Activated CD4-positive, CD25-positive, alpha-beta regulatory T cell treated with anti-CD3 and anti-CD28 coated beads, Interleukin-2, amount 50 U/mL, for 24 hours (primary cell): ENCODE measurements at places on chromosomes 13 and 19.

DNA sequence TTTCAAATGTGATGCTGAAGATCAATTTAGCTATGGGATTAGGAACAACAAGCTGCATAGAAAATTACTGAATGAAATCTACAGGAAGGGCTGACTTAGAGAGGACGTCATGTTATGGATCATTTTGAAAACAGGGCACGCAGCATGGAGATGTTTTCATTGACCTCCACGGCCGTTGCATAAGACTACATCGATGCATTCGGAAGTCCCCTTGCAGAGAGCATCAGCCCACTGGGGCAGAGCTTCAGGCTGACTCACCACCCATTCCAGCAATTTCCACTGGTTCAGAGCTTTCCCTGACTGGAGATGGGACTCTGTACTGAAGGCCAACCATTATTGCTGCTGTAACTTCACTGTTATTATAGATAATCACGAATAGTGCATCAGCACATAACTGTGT lies 305.3 kb downstream of the IRS2 start:
- no peak for ATAC-seq

- ATAC-seq = peak; percentile 38
These were observed 86.3 kb downstream of the LRCH1 start for GRCh38 chr13:46639033-46639981.

DNA sequence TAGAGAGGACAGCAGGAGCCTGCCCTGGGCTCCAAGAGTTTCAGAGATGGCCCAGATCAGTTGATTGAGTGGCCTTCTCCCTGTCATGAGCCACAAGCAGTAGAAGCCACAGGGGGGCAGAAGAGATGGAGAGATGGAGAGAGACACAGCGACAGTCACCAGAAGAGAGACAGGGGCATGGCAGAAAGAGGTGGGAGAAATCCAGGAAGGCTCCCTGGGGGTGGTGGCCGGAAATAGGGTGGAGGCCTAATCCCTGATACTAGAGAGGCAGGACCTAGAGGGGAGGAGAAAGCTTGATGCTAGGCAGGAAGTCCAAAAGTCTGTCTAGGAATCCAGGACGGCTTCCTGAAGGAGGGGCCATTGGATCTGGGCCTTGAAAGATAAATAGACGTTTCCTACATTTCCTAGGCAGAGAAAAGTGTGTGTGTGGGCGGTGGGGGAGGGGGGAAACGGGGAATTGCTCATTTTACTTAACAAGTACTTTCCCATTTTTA lies 9.6 kb upstream of the TPM4 start:
- ATAC-seq = no peak

GRCh38 chr19:57560049-57560491 lies 407 bp upstream of the ZNF550 start:
- ATAC-seq = no peak

- peak; percentile 88 for ATAC-seq
These were observed 7.3 kb downstream of the IFNL3 start for GRCh38 chr19:39237200-39238184.

- ATAC-seq = no peak
These were observed 196.5 kb downstream of the TEX29 start for GRCh38 chr13:111516712-111517640.

- ATAC-seq = peak; percentile 61
These were observed 5.6 kb downstream of the APC2 start for GRCh38 chr19:1455336-1456120.

DNA sequence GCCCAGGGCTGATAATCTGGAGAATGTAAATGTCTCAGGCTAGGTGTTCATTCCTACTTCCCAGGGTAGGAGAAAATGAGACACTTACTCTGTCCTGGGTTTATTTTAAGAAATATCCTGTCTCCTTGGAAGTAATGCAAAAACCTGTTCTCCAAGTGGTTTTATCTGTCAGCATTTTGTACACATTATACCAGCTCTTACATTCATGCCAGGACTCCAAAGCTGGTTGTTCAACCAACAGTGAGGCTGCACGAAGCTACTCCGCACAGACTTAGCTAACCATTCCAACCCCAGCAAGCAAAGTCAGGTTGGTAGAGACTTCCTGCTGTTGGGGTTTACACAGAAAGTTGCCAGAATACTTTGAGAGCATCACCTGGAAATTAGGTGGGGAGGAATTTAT lies 55.6 kb downstream of the SLC7A1 start:
- ATAC-seq = no peak

DNA sequence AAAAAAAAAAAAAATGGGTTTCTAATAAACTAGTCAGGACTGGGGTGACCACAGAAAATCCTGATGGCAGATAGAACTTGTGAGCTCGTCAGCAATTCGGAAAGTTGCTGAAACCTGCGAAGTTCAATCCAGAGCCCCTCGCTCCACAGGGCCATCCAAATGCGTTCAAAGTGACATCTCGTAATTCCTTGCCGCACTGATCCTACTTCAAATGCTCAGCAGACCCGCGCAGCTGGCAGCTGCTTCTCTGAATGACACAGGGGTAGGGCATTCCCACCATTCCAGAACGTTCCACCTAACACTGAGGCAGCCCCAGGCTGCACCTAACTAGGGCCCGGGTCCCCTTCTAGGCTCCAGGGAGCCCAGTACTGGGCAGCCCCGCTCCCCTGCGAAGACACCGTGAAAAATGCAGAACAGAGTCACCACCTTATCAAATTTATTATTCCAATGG lies 4.8 kb upstream of the DAPK3 start:
- ATAC-seq = no peak

- ATAC-seq = no peak
These were observed 128.8 kb downstream of the ATP11A start for GRCh38 chr13:112818698-112819045.

DNA sequence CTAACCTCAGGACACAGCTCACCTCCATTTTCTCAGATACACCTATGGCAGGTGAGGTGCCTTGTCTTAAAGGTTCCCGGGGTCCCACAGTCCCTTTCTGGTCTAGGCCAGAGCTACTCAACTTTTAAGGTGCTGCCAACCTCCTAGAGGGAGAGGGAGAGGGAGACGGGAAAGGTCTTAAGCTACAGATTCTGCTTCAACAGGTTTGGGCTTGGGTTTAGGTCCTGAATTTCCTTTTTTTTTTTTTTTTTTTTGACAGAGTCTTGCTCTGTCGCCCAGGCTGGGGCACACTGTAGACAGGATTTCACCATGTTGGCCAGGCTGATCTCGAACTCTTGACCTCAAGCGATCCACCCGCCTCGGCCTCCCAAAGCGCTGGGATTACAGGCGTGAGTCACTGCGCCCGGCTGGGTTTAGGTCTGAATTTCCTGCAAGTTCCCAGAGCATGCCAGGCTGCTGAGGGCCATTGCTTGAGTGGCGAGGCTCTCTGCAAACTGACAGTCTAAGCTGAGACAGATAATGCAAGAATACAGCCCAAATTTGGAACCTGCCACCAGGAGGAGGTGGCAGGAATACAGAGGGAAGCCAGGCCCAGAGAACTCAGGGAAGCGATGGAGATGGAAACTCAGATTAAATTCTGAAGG lies 7.8 kb upstream of the SYCN start:
- ATAC-seq = no peak

GRCh38 chr19:16945364-16945714 lies 56.5 kb downstream of the F2RL3 start:
- ATAC-seq = no peak

DNA sequence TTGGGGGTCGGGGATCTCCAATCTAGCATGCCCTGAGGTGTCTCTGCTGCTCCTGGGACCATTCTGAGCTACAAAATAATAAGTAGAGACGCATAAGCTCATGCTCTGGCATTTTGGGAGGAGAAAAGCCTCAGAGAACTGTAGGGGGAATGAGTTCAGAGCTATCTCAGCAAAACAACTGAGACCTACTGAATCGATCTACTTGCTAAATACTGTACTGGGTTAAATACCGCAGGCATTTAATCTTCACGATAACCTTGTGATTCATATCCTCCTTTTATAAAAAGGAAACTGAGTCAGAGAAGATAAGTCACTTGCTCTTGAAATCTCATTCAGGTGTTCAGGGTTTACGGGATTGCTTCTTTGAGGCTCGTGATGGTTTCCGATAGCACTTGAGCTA lies 468.1 kb downstream of the FGF9 start:
- ATAC-seq = peak; percentile 43

DNA sequence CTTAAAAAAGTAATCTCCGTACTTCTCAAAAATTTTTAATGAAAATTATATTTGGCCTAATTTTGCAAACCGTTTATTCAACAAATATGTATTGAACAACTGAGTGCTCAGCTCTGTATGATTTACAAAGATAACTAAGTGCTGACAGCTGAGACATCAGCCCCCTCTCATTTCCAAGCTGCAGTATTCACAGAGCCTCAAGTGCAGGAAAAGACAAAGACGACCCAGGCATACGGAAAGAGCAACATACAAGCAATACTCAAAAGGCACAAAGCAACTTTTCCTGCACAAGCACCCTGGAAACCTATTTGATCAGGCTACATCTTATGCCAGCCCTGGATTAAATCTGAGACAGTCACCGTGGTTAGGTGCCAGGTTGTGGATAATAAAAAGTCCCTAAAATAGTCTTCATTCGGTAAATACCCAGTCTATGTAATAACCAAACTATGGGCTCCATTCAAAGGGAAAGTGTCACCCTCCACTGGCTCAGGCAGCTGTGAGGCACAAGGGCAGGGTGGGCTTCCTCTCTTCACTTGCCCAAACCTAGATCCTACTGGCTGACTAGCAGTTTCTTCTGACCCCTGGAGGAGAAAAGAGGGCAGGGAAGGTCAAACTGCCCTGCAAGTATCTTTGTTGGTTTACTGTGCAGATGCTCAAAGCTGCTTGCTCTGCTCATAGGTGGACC lies 65.5 kb downstream of the TBC1D4 start:
- peak; percentile 48 for ATAC-seq

DNA sequence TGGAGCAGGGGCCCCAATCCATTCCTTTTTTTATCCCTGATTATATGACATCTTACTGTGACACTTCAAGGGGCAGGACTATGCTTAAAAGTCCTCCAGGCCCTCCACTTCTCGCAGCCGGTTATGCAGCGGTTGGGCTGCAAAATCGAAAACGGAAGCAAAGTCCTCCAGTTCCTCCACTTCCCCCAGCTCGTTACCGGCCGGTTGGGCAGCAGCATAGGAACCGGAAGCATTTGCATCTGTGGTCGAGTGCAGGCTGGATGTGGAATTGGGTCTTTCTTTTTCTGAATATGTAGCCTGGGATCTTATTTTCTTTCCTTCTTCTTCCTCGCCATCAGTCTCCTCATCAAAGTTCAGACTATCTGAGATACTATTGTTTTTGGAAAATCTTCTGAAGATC lies 46.1 kb downstream of the OXGR1 start:
- ATAC-seq = no peak

DNA sequence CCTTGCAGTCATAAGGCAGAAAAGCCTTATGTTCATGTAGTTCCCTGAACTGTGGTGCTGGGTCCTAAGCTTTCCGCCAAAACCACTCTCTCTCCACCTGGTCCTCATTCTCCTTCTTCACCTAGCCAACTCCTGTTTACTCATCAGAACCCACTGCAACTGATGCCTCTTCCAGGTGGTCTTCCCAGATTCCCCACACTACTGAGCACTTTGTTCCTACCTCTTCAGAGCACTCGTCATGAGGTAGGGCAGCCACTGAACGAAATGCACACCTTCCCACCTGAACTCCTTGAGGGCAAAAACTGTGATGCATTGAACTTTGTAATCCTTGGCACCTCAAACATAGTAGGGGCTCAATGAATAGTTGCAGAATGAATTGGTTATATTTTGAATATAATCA lies 100.4 kb downstream of the DOCK9 start:
- ATAC-seq = no peak

- no peak for ATAC-seq
These were observed 1.6 kb upstream of the POU4F1 start for GRCh38 chr13:78604782-78605611.

DNA sequence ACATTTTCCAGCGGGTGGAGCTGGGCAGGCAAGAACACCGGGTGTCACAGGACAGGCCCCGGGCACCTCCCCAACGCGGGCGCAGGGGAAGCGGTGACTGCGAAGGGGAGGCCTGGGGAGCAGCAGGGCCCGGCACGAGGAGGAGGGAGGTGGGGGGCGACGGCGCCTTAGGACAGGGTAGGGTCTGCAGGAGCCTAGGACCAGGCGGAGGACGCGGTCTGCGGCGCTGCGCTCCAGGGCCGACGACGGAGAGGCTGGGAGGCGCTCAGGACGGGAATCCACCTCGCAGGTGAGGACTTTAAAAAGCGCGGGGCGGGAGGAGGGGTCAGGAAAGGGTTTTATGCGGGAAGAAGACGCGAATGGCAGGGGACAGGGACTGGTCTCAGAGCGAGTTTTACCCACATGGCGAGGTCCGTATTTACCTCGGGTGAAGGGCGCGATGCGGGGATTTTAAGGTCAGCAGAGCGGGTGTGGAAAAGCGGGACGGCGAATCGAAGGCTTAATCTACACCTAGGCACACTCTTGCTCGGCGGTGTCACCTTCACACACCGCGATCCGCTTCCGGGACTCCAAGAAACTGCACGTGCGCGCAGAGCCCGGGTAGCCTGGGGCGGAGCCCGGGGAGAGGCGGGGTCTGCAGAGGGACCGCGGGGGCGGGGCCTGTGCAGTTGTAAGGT lies 13.5 kb downstream of the ERVV-2 start:
- no peak for ATAC-seq

GRCh38 chr13:73633817-73634460 lies 500.3 kb downstream of the KLF12 start:
- ATAC-seq = no peak

GRCh38 chr13:75153834-75154233 lies 328.1 kb downstream of the TBC1D4 start:
- ATAC-seq = no peak

DNA sequence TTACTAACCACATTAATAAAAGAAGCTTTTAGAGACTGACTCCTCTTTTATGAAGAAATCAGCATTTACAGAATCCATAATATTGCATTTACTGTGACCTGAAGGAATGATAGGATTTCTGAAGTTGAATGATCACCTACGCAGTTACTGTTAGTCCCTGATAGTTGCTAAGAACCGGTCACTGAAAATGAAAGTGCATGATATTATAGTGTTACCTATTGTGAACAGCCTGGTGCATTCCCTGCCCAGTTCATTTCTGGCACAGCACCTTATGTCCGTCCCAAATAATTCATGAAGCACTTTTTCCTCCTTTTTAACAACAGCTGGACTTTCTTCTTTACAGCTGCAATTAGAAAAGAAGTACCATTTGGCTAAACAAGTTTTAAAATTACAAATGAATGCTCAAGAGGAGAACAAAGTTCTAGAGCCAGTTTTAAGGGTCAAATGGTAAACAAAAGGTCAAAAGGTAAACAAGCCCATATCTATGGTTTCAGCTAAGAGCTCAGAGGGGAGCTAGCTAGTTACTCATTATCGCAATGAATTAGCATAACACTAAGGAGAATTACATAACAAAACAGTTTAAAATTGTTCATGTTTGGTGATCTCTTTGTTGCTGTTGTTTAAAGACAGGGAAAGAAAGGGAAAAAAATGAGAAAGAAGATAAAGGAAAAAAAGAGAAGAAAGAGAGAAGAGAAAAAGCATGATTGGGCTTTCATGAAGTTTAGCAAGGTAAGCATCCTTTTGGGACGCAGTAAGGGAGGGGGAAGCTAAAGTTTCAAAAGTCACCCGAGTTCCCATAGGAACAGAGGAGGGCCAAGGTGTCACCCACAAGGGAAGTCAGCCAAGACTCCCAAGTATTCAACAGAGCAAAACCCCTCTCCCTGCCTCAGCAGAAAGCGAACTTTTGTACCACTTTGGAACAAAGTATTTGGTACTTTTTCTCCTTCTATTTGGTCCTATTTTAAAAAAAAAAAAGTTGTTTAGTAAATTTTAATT lies 50.2 kb downstream of the FLT3 start:
- no peak for ATAC-seq

- ATAC-seq = no peak
These were observed 96.5 kb downstream of the DHRS12 start for GRCh38 chr13:51707461-51707860.
